EH (cell line): ENCODE measurements at places on chromosomes 6 and 20.

DNA sequence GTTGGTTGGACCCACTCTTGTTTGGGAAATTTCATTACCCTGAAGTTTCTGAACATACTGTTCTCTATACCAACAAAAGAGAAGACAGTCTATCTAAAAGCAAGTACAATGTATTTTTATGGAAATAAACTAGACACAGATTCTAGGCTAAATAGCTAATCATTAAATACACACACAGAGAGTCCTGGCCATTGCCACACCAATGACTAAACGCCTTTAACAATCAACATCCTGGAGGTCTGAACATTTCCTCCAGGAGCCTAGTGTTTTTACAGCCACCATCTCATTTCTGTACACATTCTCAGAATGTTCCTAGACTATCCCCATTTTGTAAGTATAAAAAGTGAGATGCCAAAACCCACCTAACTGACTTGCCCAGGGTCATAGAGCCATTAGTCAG is 141.6 kb upstream of the RREB1 start:
- no peak for DNase-seq

GRCh38 chr6:34468378-34468892 is 2.6 kb downstream of the PACSIN1 start:
- no peak for DNase-seq

DNA sequence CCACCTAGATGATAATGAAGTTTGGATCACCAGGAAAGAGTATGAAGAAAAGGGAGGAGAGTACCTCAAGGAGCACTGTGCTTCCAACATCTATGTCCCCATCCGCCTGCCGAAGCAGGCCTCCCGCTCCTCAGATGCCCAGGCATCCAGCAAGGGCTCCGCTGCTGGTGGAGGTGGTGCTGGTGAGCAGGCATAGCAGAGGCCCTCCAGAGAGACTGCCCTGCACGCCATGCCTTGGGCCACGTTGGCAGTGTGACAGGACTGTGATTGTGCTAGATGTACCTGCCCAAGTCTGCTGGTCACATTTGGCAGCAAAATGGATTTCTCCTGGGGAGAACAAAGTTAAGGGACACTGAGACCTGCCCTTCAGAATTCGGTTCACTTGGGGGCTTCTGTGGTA is 23.4 kb downstream of the ACTR5 start:
- DNase-seq = no peak

GRCh38 chr6:41306187-41306854 is 19.8 kb upstream of the TREM1 start:
- peak; percentile 46 for DNase-seq

- no peak for DNase-seq
These were observed 80.8 kb upstream of the TIAM2 start for GRCh38 chr6:154914288-154914687.

DNA sequence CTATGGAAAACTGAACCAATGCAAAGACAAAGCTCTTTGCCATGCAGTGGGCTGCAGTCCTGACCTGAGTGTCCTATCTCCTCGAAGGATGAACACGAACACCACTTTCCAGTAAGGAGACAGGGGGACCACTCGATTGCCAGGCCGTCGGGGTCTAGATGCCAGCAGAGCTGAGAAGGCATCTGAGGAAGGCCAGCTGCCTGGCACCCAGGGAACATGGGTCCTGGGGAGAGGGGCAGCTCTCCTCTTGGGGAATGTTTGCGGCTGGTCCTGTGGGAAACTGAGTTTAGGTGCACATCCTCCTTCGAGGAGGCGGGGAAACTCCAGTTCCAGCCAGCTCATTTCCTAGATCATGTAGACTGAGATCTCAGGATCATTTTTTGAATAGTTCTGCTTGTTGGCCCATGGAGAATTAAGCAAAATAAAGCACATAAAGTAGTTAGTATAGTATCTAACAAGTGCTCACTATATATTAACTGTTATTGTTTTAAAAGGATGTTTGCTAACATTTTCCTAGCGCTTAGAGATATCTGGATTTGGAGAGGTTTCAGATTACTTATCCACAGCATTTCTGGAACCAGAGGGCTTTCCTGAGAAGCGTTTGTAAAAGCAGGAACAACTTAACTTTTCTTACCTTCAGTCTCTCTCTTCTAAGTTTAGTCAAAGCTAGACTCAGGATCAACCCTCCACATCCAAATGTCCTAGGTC is 225.3 kb upstream of the FOXQ1 start:
- no peak for DNase-seq

DNA sequence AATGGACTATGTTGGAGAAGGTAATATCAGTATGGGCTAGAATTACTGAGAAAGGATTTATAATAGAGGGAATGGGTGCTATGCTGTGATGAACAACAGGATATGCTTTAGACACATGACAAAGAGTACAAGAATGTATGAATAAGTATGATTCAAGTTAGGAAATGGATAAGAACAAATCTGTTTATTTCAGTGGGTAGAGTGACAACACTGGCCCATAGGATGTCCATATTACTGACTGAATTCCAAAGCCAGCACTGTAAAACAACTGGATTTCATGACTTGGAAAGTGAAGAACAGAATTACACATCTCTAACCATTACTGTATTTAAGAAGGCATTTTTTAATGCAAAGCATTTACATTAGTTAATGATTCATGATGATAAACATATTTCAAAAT is 35.9 kb downstream of the EPM2A start:
- DNase-seq = peak; percentile 80

DNA sequence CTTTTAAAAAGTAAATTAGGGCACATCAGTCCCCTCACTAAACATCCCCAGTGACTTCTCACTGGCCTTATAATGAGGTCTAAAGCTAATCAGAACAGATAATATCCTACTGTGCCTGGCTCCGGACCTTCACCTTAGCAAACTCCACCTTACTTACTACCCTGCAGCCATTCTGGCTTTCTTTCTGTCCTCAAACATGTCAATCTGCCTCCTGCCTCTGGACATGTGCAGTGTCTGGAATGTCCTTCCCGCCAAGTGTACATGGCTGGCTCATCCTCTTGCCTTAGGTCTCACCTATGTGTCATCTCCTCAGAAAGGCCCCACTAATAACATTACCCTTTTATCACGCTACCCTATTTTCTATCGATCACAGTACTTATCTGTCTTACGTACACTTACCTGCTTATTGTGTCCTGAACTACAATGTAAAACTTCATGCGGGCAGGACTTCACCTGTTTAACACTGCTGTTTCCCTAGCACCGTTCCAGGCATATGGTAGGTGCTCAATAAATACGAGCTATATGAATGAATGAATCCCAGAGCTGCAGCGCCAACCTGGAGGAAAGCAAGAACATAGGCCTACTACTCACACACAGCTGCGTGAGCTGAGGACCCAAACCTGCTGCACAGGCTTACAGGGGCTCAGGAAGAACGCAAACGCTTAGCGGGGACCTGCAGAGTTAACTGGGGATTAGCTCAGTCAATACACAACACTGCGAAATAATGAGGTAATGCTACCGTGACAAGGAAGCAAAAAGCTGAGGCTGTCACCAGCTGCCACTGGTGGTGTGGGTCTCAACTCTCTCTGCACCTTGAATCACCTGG is 991 bp downstream of the UQCC2 start:
- DNase-seq = no peak

GRCh38 chr20:60446267-60447111 is 488.3 kb downstream of the CDH26 start:
- DNase-seq = no peak

DNA sequence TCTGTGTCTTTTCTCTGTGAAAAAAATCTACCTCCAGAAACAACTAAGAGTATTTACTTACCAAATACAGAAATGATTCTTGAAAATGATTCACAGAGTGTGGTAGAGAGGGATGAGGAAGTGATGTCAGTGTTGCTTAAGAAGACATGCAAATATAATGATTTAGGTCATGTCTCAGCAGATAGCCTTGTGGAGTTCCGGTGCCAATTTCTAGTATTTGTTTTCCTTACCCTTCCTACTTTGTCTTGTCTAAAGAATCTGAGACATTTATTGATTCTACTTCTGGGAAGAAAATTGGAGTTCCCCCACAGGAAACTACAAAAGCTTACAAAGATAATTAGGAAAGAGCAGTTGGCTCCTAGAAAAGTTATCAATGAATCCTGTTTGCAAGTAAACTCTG is 68.8 kb downstream of the GJA1 start:
- DNase-seq = peak; percentile 89

- peak; percentile 36 for DNase-seq
These were observed 104.1 kb downstream of the PRIM2 start for GRCh38 chr6:57421503-57421902.

DNA sequence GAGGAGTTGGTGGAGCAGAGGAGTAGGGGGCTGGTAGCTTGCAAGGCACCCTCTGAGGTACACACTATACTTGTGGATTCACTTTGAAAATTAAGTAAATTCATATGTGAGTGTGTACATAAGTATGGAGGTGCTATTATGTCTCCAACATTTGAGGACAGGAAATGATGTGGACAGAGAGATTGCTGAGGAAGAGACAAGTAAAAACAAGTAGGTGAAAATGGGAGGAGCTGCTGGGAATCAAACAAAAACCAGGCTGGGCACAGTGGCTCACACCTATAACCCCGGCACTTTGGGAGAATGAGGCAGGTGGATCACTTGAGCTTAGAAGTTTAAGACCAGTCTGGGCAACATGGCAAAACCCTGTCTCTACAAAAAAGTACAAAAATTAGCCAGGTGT is 69.2 kb upstream of the LYRM2 start:
- no peak for DNase-seq

DNA sequence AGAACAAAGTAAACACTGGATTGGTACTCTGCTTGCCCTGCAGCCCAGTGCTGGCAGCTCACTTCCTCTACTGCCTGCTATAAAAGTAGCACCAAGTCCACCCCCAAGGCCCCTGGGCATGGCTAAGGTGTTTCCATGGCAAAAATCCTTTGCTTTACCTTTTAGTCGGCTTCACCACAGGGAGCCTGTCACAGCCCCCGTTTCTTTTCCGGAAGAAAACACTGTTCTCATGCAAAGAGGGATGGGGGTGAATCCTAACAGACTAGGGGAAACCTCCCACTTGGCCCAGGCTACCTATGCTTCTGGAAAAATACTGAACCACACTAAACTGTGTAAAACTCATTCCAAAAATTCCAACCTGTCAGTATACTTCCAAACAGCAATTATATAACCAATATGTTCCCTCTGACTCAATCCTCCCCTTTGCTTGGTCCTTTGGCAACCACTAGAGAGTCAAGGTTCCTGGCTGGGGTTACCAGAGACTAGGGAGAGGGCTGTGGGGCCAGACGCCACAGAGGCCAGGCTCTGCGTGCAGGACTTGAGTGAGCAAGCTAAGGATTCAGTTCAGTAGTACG is 16.1 kb downstream of the PPIL1 start:
- peak; percentile 76 for DNase-seq

DNA sequence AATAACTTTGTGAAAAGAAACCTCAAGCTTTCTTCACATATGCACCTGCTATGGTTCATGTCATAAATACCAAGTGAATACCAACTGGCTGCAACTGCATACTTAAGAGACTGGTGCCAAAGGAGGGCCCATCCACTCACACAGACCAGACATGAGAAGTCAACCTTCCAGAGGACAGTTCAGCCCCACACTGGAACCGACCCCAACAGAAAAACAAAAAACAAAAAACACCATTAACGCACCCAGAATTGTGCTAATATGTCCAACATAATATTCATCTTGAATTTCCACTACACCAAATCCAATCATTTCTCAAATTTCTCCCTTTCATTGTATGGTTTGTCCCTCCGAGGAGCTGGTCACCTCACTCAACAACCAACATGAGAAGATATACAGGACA is 42.8 kb downstream of the CHD6 start:
- no peak for DNase-seq

GRCh38 chr20:64203037-64203777 is 39.0 kb downstream of the MYT1 start:
- peak; percentile 23 for DNase-seq

- no peak for DNase-seq
These were observed 114.5 kb downstream of the TOX2 start for GRCh38 chr20:44028868-44029847.

DNA sequence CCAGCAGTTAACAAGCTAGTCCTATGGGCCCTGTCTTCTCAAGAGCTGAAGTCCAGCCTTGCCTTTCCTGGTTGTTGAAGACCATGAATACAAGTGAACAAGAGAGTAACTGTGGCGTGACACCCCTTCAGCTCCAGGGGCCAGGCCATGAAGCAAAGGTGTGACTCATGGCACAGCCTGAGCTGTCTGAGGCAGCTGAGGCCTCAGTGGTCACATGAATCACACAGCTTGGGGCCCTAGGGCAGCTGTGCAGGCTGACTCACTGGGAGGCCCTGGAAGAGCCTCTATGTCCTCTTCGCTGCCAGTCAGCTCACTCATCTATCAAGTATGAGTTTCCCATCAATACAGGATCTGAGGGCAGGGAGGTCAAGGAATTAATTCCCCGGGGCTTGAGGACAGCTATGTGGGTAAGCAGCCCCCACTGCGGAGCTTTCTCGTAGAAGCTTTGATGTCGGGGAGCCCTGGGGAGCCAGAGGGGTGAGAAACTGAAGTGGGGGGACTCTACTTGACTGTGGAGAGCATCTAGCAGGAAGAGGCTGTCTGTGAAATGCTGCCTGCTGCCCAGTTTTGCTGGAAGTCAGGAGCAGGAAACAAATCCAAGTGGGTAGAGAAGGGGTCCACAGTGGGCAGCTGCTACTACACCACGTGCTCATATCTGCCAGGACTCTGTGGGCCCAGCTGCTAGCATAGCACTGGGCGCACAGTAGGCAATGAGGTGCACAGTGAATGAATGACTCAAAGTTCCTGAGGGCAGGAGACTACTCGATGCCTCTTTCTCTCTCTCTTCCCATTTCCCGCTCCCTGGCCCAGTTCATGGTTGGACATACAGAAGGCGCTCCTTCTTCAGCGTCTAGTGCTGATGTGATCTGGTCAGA is 13.7 kb upstream of the FAM83C start:
- DNase-seq = peak; percentile 100

- DNase-seq = peak; percentile 20
These were observed at the start of gene GCNT2 for GRCh38 chr6:10521104-10521808. Gene GCNT2 (plus strand): TSS chr6:10521351. CDS start chr6:10528912, 7,561 bp downstream.

DNA sequence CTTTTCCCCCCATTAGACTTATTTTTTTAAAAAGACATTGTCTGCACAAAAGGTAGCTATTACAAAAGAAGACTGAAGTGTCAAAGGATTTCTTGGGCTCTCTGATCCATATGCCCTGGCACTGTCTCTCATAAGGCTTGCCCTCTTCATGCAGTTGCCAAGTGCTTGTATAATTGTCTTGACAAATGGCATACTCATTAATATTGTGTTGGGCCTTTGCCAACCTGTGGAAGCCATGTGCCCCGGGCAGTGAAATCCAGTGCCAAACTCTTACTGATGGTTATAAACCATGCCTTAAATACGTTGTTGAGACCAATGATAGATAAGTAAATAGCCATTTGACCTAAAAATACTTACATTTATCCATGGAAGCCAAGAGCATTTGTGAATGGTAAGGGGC is 98.1 kb downstream of the FARS2 start:
- no peak for DNase-seq

DNA sequence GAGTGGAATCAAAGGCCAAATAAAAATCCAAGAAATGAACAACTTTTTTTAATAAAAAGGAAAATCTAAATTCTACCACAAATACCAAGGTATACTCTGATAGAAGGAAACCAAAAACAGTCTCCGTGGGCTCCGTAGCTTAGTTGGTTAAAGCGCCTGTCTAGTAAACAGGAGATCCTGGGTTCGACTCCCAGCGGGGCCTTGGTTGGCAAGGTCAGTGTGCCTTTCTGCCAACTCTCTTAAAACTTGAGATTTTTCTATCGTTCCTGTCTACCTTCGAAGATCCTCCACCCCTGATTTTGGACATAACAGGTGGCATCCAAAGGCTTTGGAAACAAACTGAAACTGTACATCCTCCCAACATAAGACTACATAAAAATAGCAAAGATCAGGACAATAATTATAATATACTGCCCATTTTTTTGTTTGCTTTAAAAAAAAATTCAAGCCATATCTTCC is 197.9 kb downstream of the TRIM27 start:
- peak; percentile 18 for DNase-seq

GRCh38 chr6:42025845-42026243 is 24.5 kb upstream of the TAF8 start:
- DNase-seq = no peak
